ENCODE measurements at places on chromosomes 2 and 18.

GRCh38 chr2:196655761-196656160 is 16.2 kb downstream of the CCDC150 start:
- no peak for DNase-seq

- DNase-seq: no peak
These were observed 38.5 kb downstream of the CARF start for GRCh38 chr2:202950592-202950991.

- no peak for DNase-seq
These were observed 87.1 kb downstream of the ITGB1BP1 start for GRCh38 chr2:9336241-9336575.

DNA sequence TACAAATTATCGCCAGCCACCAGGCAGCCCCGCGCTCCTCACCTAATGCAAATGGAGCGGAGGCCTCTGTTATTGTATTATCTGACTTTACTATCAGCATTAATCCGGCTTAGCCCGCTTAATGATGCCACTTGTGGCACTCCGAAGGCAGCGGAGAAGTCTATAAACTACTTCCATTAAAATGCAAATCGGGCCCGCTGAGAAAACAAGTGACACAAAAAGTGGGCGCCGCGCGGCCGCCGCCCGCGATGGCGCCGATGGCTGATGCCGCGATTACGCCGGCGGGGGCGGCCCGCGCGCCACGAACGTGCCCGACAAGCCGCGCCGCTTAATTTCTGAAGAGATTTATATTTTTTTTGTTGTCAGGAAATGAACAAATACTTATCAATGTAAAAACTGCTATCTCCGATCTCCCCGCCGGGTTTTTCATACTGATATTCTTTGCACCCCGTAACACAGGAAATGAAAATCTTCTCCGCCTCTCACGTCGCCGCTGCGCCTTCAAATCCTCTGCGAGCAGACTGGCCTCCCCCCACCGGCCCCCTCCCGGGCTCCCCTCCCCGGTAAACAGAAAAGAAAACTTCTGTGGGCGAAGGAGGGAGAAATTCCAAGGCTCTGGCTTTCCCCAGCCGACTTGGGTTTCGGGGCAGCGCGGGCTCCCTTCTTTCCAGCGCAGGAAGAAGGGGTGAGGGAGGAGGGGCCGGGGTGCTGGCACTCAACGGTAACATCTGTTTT is 221.8 kb downstream of the INSIG2 start:
- peak; percentile 23 for DNase-seq

DNA sequence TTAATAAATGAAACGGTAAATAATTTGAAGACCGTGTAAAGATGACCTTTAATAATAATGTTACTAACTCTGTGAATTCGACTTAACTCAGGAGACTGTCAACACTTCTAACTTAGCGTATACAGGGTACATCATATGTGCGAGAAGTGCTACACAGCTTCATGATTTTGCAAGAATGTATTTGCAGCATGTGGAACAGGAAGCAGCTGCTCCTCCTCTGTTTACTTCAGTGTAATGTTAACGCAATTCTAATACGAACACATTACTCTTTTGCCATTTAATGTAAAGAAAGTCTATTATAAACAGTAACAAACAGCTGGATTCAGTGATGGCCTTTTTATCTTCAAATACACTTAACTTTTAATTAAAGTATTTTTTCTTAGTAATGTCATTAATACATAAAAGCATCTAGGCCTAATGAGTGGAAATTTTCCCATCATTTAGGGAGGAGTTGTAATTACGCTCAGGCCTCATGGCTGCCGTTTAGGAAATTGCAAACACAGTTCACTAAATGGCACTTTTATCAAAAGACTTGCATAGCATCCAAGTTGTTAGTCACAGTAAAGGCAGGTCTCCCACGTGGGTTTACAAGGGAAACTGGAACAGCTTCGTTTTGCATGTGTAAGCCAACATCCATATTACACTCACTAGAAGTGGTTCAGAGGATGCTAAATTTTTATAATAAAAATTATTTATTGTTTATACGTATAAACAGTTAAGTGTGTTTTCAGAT is 635.7 kb downstream of the FBXO15 start:
- DNase-seq: no peak

DNA sequence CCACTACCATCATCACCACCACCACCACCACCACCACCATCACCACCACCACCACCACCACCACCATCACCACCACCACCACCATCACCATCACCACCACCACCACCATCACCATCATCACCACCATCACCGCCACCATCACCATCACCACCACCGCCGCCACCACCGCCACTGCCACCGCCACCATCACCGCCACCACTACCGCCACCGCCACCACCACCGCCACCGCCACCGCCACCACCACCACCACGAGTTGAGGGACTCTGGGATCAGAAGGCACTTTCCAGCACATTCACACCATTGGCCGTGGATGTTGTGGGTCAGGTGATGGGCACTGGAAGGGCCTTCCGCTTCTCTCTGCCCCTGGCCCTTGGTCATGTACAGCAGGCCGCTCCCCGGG is 48.8 kb downstream of the ODC1 start:
- DNase-seq: no peak

DNA sequence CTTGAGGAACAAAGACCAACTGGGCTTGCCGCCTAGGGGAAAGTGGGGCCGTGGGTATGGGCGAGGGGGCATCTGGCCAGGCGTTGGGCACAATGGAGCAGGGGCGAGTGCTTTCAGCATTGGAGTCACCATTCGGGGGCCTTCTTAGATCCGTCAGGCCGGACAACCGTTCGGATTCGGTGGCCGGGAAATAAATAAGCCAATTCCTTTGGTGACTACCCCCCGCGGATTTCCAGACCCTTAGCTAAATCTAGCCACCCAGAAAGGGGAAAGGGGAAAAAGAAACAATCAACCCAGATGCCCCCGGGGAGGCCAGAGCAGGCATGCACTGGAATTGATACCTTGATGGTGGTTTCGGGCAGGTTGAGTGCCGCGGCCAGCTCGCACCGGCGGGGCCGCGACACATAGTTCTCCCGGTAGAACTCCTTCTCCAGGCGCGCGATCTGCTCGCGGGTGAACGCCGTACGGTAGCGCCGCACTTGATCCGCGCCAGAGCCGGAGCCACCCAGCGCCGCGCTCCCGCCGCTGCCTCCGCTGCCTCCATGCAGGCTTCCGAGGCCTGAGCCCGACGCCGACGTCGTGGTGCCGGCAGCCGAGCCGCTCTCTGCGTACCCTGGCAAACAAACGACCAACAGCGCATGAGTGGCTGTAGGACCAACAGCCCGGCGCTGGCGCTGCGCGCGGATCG is 1.8 kb downstream of the EVX2 start:
- no peak for DNase-seq

DNA sequence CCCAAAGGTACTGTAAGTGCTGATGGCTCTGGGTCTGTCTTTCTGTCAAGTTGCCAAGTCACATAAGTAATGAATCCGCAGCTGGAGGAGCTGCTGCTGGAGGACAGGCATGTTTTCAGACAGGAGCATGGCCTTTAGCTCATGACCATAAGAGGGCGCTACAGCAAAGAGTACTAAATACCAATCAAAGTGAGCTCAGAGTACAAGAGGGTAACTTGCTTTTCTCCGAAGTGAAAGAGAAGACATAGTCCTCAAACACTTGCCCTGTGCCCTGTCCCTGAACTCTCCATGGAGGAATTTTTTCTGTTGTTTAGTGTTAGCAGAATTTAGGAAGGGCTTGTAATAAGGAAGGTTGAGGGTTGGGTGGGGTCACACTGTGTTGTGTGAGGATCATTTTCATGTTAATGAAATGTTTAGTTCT is 58.0 kb upstream of the EML6 start:
- no peak for DNase-seq

DNA sequence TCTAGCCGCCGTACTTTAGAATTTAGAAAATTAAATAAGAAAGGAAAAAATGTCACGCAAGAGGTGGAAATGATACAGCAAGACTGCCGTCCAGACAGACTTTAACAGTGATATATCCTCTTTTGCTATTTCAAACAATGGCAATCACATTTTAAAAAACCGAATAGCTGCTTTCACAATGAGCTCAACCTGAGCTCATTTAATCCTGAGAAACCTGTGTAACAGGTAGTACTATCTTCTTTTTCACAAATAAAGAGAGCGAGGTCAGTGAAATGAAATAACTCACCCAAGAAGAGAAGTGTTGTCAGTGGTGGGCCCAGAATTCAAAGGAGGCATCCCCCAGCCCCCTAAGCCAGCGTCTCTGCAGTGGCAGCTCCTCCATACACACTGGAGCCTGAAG is 60.7 kb upstream of the DAPL1 start:
- no peak for DNase-seq

- peak; percentile 55 for DNase-seq
These were observed 71.7 kb downstream of the NCAPH start for GRCh38 chr2:96407041-96407918.

DNA sequence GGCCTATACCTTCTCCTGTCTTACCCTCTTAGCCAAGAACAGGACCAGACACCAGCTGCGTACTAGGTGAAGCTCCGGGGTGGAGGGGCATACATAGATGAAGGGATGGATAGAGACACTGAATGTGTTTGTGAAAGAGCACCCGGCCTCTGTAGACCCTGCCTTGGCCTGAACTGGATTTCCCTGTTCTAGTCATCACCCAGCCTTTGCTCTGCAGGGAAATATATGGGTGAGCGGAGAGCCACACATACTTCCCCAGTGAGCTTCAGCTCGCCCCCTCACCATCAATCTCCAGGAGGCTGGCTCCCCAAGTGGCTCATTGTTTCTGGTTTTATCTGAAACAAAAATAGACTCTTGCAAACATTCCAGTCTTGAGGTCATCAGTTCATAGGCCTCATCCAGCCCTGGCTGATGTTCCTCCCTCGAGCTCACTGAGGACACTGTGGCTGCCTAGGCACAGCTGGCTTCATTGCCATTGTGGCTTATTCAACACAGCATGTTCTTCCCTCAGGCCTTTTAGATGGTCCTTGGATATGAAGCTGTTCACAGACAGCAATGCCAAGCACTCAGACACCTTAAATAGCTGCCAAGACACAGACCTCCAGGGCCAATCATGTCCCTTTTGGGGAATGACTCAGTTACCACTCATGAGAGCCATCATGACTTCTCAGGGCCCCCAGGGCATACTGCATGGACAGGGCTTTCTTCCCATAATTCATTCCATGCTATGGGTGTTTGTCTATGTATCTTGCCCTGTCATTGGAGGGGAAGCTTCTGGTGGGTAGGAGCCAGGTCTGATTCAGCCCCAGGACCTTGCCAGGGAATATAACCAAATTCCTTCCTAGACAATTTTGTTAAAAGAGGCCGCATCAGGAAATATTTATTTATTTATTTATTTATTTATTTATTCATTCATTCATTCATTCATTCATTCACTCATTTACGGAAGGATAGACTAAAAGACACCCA is 82.4 kb downstream of the TTC32 start:
- DNase-seq: no peak

- no peak for DNase-seq
These were observed 81.0 kb upstream of the CCDC150 start for GRCh38 chr2:196558497-196558896.

- DNase-seq: no peak
These were observed 60.0 kb upstream of the AGAP1 start for GRCh38 chr2:235433860-235434259.

DNA sequence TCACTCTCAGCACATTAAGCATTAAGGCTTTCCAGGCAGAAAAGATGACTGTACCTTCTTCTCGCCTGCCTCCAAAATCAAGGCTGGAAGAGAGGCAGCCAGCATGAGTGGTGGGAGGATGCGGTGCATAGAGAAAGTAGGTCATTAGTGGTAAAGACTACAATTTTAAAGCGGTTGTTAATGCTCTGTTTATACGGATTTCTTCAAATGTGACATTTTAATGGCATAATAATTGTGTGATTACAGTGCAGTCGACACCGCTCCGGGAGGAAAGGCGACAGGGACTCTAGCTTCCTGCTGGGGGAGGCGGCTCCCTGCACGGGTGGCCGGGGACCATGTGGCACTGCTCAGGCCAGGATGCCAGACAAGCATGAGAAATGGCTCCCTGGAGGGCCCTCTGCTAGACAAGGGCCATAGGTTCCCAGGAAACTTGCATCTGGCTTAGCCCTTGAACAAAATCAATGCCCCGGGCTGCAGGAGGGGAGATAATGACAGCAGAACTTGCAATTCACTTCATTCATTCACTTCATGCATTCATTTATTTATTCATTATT is 129.6 kb downstream of the GALNT14 start:
- no peak for DNase-seq

DNA sequence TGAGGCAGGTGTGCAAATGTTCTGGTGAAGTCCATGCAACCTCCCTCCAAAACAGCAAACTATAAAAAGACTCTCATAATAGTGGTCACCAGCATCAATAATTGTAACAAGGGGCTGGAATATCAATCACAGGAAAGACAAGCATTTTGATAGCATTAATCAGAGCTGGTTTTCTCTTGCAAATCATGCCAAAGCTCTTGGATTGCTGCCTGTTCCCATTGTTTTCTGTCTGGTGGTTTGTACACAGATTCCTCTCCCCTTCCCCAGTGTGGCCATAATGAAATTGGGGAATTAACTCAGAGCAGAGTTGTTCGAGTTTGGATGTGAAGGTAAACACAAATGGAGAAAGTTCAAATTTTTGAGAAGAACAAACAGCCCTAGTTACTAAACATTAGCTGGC is 134.2 kb downstream of the CDCA7 start:
- DNase-seq: no peak

- no peak for DNase-seq
These were observed 61.9 kb upstream of the PXDN start for GRCh38 chr2:1806254-1806653.
